ENCODE measurements at places on chromosomes 1 and 21. TPM values are rescaled to one million over a fixed set of nuclear protein-coding genes. Genes with fewer than 3 reads are reported as not detected.

- peaks cover 16% of the 10 kb centered on the region for H3K27me3 ChIP-seq
- no peaks in the 10 kb centered on the region for H3K36me3 ChIP-seq
- no peak overlapping the region for H3K4me3 ChIP-seq
- no peak overlapping the region for H3K27ac ChIP-seq
- DNase-seq: no peak
Observed at GRCh38 chr1:202259705-202260104, 66.1 kb downstream of the LGR6 start.

DNA sequence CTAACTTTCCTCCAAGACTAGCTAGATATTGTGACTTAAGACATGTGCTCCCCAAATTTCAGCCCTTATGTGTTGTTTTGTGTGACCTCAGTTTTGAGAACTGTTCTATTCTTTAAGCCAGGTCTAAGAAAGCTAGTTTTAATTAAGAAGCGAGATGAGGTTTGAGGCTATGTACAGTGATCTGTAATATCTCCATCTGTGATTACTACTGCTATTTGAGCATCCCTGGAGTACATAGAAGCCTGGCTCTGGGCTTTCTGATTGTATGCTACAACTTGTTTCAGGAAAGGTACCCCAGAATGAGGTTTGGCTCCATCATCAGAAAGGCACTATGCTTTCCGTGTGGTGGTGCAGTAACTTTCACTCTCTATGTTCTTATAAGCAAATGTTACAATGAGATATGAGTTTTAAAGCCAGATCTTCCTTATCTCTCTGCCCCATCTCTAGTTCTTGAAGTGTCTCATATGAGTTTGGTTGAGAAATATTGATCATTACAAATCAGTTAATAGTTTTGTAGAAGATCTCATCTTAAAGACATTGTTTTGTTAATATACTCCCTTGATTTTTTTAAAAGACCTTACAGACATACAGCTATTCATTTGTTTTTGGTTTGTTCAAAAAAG, 605 bp downstream of the RGS4 start:
- H3K36me3 ChIP-seq: no peaks in the 10 kb centered on the region
- H3K27me3 ChIP-seq: no peaks in the 10 kb centered on the region
- no peak for DNase-seq

DNA sequence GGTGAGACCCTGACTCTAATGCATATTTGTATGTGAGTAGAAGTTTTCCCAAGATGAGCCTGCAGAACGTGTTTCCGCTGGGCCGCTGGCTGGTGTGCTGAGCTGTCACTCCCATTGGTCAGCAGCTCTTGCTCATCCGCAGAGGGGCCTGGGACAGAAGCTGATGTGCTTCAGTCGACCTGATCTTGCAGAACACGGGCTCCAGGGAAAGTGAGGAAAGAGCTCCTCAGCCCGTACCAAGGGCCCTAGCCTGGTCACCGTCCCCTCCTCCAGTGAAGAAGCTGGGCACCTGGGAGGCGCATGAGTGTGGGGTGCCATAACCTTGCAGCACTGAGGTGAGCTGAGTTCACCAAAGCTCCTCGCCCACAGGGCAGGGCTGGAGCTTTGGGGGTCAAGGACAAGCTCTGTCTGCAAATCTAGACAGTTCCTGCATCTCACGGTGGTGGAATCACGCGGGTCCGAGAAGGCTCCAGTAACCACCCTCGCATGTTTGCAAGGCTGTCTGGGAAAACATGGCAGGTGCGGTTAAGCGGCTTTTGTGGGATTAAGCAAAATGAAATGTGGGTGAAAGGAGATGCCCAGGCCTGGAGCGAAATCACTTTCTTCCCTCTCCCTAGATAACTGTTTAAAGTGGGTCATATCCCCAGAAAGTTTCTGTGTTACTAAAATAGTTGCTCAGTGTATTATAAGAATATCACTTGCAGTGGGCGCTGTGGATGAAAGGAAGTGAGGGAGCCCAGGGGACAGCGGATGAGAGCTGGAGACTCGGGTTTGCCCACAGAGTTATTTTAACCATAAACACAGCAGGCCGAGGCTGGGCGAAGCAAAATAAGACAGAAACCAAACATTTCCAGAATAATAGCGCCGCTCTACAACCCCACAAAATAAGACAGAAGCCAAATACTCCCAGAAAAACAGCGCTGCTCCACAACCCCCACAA, 33.1 kb upstream of the LRRC3 start:
- no peak overlapping the region for H3K27ac ChIP-seq
- H3K36me3 ChIP-seq: no peaks in the 10 kb centered on the region
- H3K4me1 ChIP-seq: peaks cover 44% of the 10 kb centered on the region
- no peak for DNase-seq

GRCh38 chr1:30650968-30651320, 72.4 kb downstream of the MATN1 start:
- no peaks in the 10 kb centered on the region for H3K36me3 ChIP-seq
- H3K27me3 ChIP-seq: peaks cover 8% of the 10 kb centered on the region
- no peaks in the 10 kb centered on the region for H3K4me1 ChIP-seq

DNA sequence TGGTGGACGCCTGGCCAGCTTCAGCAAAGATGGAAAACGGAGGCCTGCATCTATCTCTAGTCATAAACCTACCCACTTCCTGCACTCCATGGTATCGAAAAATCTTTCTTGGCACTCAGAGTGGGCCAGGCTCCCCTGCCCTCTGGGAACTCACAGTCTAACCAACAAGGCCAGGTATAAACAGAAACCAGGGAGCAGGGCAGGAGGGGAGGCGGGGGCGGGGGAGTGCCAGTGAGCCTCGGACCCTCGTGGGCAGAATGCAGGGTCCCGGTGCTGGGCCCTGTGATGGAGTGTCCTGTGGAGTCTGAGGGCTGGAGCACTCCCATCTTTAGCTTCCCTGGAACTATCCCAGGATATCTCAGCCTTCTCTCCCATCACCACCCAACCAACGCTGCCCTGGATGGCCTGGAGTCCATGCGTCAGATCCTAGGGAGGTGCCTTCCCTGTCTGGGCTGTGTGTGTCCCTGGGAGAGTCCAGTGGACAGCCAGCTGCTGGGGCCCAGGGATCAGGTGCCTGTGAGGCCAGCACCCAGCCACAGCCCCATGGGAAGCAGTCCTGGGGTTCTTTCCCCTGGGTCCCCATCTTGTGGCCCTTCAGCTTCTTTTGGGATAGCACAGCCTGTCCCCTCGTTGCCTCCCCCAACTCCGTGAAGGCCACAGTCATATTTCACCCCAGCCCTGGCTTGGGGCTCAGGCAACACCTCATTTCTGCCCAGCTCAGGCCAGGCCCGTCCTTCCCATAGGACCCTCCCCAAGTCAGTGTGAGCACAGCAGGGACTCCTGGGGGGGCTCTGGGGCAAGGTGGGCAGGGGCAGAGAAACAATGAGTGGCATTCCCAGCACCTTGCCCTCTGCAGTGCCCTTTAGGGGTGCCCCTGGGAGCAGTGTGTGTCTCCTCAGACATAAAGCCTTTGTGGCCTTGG, 1.1 kb upstream of the EPS8L3 start:
- H3K36me3 ChIP-seq: no peaks in the 10 kb centered on the region
- peaks cover 27% of the 10 kb centered on the region for H3K4me1 ChIP-seq
- no peak overlapping the region for H3K27ac ChIP-seq
- peaks cover 5% of the 10 kb centered on the region for H3K27me3 ChIP-seq

DNA sequence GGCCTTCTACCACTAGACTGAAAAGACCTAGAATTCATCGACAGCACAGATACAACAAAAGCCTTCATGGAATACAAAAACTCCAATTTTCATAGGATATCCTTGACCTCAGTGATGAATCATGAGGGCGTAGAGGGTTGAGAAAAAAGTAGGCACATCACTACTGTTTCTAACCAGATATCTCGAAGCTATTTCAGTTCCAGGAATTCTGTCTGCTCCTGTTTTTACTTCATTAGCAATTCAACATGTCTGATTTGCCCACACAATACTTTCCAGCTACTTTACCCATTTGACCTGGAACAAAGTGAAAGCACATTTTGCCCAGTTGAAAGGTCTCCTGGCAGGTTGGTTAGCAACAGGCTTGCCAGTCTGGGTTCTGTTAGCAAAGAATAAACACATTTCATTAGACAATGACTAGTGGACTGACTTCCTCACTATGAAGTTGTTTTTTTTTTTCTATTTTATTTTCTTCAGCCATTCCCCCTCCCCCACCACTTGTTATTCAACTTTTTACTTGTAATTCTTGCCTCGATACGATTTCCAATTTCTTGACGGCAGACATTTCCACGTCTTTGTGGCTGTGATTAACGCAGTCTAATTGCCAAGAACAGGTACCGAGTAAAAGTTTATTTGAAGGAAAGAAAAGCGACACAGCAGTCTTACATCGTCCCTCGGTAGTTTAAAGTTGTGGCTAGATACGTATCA, 4.0 kb upstream of the ZBTB18 start:
- peak overlapping the region; percentile 76 for H3K27ac ChIP-seq
- peak overlapping the region; percentile 74 for H3K4me3 ChIP-seq
- H3K27me3 ChIP-seq: peaks cover 20% of the 10 kb centered on the region
- no peak for DNase-seq
- peaks cover 13% of the 10 kb centered on the region for H3K4me1 ChIP-seq

- H3K4me1 ChIP-seq: no peaks in the 10 kb centered on the region
- no peak overlapping the region for H3K27ac ChIP-seq
- no peak overlapping the region for H3K4me3 ChIP-seq
- no peaks in the 10 kb centered on the region for H3K27me3 ChIP-seq
Observed at GRCh38 chr1:92404661-92405060, 82.1 kb downstream of the GFI1 start.

DNA sequence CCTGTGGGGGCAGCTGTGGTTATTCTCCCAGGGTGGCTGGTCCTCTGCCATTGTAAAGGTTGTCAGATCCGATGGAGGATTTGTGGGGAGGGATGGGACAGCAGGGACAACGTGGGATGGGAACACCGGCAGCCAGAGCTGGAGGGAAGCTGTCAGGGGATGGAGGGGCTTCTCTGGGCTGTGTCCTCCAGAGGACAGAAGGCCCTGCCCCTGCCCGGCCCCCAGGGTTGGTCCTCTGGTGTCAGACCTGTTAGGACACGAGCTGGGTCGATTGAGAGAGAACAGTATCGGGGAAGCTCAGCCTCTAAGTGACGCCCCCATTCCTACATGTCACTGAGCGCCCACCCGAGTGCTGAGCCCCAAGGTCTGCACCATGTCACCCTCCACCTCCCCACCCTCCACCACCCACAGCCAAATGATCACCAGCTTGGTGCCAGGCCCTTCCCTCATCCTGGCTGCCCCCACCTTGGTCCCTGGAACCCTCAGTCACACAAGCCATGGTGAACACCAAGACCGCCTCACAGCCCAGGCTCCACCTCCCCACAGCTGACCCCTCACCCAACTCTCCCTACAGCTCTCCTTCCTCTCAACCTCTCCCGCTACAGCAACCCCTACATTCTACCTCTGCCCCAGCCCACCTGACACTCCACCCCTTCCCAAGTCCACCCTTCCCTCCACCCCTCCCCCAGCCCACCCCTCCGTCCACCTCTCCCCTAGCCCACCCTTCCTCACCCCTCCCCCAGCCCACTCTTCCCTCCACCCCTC, 244.4 kb downstream of the MATN1 start:
- H3K36me3 ChIP-seq: no peaks in the 10 kb centered on the region
- no peak overlapping the region for H3K27ac ChIP-seq
- H3K27me3 ChIP-seq: peaks cover 29% of the 10 kb centered on the region
- no peaks in the 10 kb centered on the region for H3K4me1 ChIP-seq
- DNase-seq: no peak
- no peak overlapping the region for H3K4me3 ChIP-seq

- H3K4me1 ChIP-seq: no peaks in the 10 kb centered on the region
- no peaks in the 10 kb centered on the region for H3K27me3 ChIP-seq
- no peak overlapping the region for H3K4me3 ChIP-seq
- DNase-seq: no peak
- no peak overlapping the region for H3K27ac ChIP-seq
- H3K36me3 ChIP-seq: no peaks in the 10 kb centered on the region
Observed at GRCh38 chr1:184545601-184546000, 158.8 kb downstream of the C1orf21 start.

DNA sequence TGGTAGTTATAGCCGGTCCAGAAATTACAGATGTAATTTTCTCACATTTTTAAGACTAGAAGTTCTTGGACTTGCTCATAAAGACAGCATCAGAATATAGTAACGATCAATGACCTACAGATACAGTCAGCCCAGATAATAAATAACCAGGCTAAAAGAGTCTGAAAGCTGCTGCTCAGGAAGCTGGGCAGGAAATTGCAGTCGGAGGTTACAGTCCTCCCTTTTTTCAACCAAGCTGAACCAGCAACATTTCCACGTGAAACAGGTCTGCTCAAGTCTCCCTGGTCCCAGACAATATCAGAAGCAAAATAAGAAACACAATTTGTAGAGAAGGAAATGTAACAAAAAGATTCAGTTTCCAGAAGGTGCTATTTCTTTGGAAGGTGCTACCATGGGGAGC, 457.4 kb downstream of the SIPA1L2 start:
- H3K4me3 ChIP-seq: no peak overlapping the region
- H3K4me1 ChIP-seq: no peaks in the 10 kb centered on the region
- no peak overlapping the region for H3K27ac ChIP-seq
- no peaks in the 10 kb centered on the region for H3K36me3 ChIP-seq

GRCh38 chr1:246641394-246641793, 75.1 kb downstream of the CNST start:
- no peak overlapping the region for H3K27ac ChIP-seq
- no peaks in the 10 kb centered on the region for H3K4me1 ChIP-seq
- no peaks in the 10 kb centered on the region for H3K27me3 ChIP-seq
- peaks cover 62% of the 10 kb centered on the region for H3K36me3 ChIP-seq

DNA sequence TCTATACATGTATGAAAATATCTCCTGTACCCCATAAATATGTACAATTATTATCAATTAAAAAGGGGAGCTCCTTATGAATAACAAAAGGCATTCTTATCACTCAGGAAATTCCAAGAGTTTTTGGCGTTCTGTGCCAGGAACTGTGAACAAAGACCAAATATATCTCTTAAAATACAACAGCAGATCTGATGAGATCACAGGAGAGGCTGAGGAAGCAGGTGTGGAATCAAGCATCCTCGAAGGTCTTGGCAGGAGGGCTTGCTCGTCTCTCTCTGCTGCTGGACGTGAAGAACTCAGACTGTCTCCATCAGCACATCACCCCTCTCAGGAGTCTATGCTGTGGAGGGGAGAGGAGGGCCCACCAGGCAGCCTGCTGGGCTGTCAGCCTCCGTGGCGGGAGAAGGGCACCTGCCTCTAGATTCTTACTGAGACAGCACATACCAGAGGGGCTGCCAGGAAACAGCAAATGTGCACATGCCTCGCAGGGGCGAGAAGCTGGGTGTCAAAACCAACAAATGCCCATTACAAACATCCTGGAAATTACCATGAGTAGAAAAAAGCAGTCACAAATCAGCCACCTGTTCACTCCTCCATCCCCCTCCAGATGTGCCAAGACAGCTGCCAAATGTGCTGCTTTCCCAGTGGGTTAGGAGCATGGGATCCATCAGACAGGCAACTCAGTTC, 30.8 kb upstream of the FAM89A start:
- H3K27ac ChIP-seq: no peak overlapping the region
- H3K27me3 ChIP-seq: no peaks in the 10 kb centered on the region
- peaks cover 31% of the 10 kb centered on the region for H3K4me1 ChIP-seq
- H3K36me3 ChIP-seq: no peaks in the 10 kb centered on the region
- DNase-seq: no peak
- no peak overlapping the region for H3K4me3 ChIP-seq

GRCh38 chr1:206583707-206584648, 28.3 kb downstream of the EIF2D start:
- H3K4me3 ChIP-seq: no peak overlapping the region
- DNase-seq: peak; percentile 89
- H3K27me3 ChIP-seq: no peaks in the 10 kb centered on the region
- no peak overlapping the region for H3K27ac ChIP-seq
- H3K36me3 ChIP-seq: peaks cover 71% of the 10 kb centered on the region
- H3K4me1 ChIP-seq: peaks cover 9% of the 10 kb centered on the region

NPHS2 gene
- total RNA-seq: not detected

CNKSR1 gene
- 1.6 TPM for total RNA-seq

C1orf116 gene
- total RNA-seq: 2.6 TPM

AGT gene
- 0.40 TPM for total RNA-seq

ZNF683 gene
- total RNA-seq: not detected
